ENCODE measurements at places on chromosomes 7 and 10.

- DNase-seq = peak; percentile 7
- peaks cover 3% of the 10 kb centered on the region for H3K36me3 ChIP-seq
- H3K27ac ChIP-seq = no peak overlapping the region
- no peak overlapping the region for H3K4me3 ChIP-seq
- peaks cover 27% of the 10 kb centered on the region for H3K4me1 ChIP-seq
Observed at GRCh38 chr10:99394256-99394655, 36.2 kb downstream of the GOT1 start.

GRCh38 chr7:17680026-17680425 is 260.3 kb downstream of the SNX13 start:
- peaks cover 3% of the 10 kb centered on the region for H3K4me1 ChIP-seq
- no peaks in the 10 kb centered on the region for H3K27me3 ChIP-seq
- no peaks in the 10 kb centered on the region for H3K36me3 ChIP-seq
- H3K27ac ChIP-seq = no peak overlapping the region
- peak; percentile 75 for DNase-seq

GRCh38 chr7:20114468-20114867 is 102.7 kb downstream of the MACC1 start:
- no peaks in the 10 kb centered on the region for H3K36me3 ChIP-seq
- DNase-seq = peak; percentile 83
- H3K27ac ChIP-seq = no peak overlapping the region
- no peak overlapping the region for H3K4me3 ChIP-seq

GRCh38 chr10:128161031-128161430 is 34.8 kb upstream of the MKI67 start:
- DNase-seq = no peak
- no peaks in the 10 kb centered on the region for H3K4me1 ChIP-seq
- H3K27ac ChIP-seq = no peak overlapping the region
- H3K27me3 ChIP-seq = no peaks in the 10 kb centered on the region
- H3K4me3 ChIP-seq = no peak overlapping the region

GRCh38 chr10:30169342-30169741 is 110.0 kb upstream of the JCAD start:
- H3K27ac ChIP-seq = no peak overlapping the region
- no peak for DNase-seq
- peaks cover 2% of the 10 kb centered on the region for H3K4me1 ChIP-seq
- no peak overlapping the region for H3K4me3 ChIP-seq

Measured in mesendoderm (in vitro differentiated cells).